Dermis microvascular lymphatic vessel endothelial cell (primary cell): ENCODE measurements at places on chromosomes 12 and 14. TPM values are rescaled to one million over a fixed set of nuclear protein-coding genes. Genes with fewer than 3 reads are reported as not detected.

DNA sequence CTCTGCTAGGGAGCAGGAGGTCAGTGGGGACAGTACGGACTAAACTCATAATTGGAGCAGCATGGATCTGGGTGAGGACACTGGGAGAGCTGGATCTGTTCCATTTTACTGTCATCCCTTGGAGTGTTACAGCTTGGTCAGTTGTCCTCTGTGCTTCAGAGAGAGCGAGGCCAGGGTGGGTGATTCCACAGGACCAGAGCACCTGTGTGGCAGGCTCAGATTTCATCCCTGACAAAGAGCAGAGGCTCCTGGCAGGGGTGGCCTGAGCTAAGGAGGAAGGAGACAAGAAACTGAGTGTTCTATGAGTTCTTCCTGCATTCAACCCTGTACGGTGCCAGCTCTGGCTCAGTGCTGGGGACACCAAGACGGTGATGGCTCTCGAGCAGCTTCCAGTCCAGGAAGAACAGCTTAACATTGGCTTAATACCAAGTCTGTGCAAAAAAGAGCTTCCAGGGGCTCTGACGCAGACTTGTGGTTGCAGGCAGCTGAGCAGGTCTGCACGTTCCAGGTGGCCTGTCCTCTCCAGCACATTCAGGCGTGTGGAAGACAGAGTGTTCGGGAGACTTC is 8.4 kb upstream of the PGF start:
- no peak for DNase-seq

DNA sequence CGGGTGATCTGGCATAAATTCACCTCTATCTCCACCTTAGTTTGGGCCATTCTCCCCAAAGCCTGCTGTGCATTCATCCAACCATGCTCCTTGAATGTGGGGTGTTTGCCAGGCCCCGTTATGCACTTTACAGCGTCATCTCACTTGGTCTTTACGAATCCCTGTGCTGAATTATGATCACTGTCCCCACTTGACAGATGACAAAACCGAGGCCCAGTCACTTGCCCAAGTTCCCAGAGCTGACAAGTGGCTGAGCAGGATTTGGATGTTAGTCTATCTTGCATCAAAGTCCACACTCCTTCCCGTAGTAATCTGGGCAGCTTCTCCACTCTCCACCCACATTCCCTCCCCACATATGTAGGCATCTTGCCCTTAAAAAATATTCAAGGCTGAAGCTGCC is 44.8 kb downstream of the WSCD2 start:
- DNase-seq, result no peak

DNA sequence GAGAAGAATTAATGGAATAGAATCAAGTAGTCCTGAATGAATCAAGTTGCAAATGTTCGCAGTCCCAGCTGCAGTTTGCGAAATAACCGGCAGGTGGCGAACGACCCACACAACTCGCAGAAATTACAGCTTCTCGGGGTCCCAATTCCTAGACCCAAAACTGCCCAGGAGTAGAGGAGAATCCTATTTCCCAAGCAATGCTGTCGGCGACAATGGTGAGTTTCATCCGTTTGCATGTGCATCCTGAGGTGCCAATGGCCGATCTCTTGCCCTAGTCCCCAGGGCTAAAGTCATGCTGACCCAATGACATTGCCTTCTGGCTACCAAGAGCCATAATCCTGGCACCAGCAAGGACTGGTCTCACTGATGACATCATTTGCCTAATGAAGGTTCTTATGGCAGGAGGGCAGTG is 8.5 kb upstream of the ASCL1 start:
- DNase-seq, result peak; percentile 47

GRCh38 chr12:94133964-94134795 is 14.2 kb upstream of the PLXNC1 start:
- peak; percentile 65 for DNase-seq

CFAP251 gene
- total RNA-seq, result 2.3 and 4.2 TPM in 2 replicates

IAPP gene
- not detected in 2 replicates for total RNA-seq

FAM90A1 gene
- not detected in 2 replicates for total RNA-seq

KRT83 gene
- total RNA-seq, result not detected in 2 replicates

WNT5B gene
- 0.13 and 0.51 TPM in 2 replicates for total RNA-seq
